ENCODE measurements at places on chromosomes 2 and 18. TPM values are rescaled to one million over a fixed set of nuclear protein-coding genes. Genes with fewer than 3 reads are reported as not detected.

Gene LIMS3
- total RNA-seq, result 4.4 TPM

Gene TDRD15
- not detected for total RNA-seq

Gene DYNAP
- total RNA-seq, result not detected

Gene BCL2
- 0.49 TPM for total RNA-seq

Gene CYP1B1
- total RNA-seq, result 0.06 TPM

Gene COLEC11
- total RNA-seq, result 0.57 TPM

Gene YES1
- total RNA-seq, result 131 TPM

Gene SPP2
- not detected for total RNA-seq

Gene GPR75
- total RNA-seq, result 3.5 TPM

Gene PDCD1
- total RNA-seq, result not detected

Gene SP5
- not detected for total RNA-seq

Gene FRZB
- 0.13 TPM for total RNA-seq

Gene DDX18
- 27.8 TPM for total RNA-seq

Gene PTH2R
- not detected for total RNA-seq

Gene LOXHD1
- 0.16 TPM for total RNA-seq

Gene OR6B2
- not detected for total RNA-seq

Gene MATN3
- total RNA-seq, result 1.0 TPM

Gene ATP8B1
- total RNA-seq, result 66.6 TPM

Gene CDH2
- 4.7 TPM for total RNA-seq

Gene SERPINB8
- 10.4 TPM for total RNA-seq

Gene FAM161A
- 1.8 TPM for total RNA-seq
